ENCODE measurements at places on chromosomes 2 and 18.

DNA sequence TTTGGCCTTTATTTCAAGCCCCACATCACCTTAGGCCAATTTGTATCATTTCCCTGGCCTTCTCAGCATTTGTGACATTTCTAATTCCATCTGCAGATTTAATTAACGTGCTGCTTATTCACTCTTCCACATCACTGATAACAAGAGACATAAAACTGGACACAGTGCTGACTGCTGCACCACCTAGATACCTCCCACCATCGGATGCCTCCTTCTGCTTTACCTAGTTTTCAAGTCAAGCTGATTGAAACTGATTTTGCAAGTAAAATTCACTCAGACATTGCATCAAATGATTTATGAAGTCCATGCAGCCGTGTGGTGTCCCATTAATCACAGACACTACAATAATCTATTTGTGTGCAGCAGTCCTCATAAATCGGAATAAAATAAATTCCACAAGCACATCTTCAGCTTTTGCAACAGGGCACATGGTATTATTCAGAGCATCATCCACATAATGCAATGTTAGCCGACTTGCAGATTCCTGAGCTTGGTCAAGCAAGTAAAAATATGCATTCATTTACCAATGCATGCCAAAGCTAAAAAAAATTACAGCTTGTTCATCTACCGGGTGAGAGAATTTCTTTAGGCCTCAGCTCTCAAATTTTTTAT is 15.9 kb upstream of the CRIM1 start:
- no peak for DNase-seq

GRCh38 chr2:101884423-101884822 is 107.3 kb upstream of the IL1R2 start:
- DNase-seq, result no peak

GRCh38 chr2:206824993-206825392 is 59.6 kb downstream of the FASTKD2 start:
- DNase-seq, result no peak

- no peak for DNase-seq
Observed at GRCh38 chr2:233241803-233242202, 9.7 kb upstream of the ATG16L1 start.

GRCh38 chr2:121810959-121811853 is 55.8 kb downstream of the TSN start:
- DNase-seq, result no peak

GRCh38 chr2:141959016-141959415 is 171.8 kb downstream of the LRP1B start:
- no peak for DNase-seq

GRCh38 chr18:59132810-59133465 is 6.7 kb upstream of the SEC11C start:
- DNase-seq, result no peak

DNA sequence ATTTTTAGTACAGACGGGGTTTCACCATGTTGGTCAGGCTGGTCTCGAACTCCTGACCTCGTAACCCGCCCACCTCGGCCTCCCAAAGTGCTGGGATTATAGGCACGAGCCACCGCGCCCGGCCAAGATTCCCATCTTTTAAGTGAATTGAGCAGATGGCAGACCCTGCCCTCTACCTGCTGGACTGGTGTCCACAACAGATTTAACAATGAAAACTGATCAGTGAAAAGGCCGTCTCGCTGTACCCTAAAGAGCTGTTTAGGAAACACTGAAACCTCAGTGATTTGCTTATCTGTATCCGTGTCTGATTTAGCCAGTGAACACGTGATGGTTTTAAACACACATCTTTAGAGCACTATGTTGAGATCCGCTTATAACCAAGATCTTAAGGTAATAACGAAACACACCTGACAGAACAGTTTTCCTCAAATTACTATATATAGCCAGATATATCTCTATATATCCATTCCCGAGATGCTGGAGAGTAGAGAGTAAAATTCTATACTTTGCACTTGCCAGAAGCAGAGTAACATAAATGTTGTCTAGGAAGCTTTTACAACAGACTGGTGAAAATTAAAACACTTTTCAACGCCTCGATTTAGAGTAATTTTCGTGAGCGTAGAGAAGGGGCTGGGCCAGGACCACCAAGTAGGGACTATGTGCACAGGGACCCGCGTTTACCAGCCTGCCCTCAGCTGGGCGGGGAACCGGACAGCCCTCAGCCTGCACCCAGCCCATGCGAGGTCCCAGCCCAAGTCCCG is 594 bp downstream of the FAM161A start:
- no peak for DNase-seq

DNA sequence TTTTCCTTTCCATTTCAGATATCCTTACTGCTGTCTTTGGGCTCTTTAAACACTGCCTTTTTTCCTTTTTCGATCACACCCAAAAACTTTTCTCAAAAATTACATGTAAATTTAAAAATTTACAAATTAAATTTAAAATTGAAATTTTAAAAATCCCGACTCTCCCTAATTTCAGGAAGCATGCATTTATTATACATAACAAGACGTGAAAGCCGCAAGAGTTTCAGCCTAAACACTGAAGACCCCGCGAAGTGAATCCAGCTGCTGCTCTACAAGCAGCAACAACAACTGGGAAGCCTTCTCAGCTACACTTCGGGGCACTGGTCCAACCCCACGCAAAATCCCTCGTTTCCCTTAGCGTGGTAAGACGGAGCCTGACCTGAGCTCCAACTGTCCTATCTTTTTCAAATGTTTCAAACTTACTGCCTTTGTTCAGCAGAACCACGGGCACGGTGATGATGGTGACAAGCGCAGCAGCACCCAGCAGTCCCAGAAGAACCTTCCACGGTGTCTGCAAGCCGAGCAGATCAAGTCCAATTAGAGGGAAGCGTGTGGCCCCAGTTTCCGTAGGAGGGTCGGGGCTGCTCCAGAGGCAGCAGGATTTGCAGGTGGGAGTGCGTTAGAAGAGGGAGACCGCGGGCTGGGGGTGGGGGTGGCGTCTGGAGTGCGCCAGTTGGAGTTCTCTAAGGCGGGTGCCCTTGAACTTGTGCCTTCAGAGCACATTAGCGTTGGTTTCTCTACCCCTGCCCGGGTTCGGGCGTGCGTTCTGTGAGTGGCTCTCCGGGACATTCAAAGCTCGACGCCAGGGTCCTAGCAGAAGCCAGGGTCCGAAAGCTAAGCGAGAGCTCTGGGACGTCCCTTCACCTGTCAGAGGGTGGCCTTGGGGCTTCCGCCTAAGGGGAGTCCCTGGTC is 783 bp downstream of the DPP4 start:
- DNase-seq, result no peak

GRCh38 chr2:174450021-174450816 is 36.6 kb downstream of the GPR155 start:
- no peak for DNase-seq

- DNase-seq, result peak; percentile 55
Observed at GRCh38 chr2:85707304-85707703, 13.1 kb downstream of the GNLY start.

All from stimulated activated CD8-positive, alpha-beta memory T cell treated with anti-CD3 and anti-CD28 coated beads, Interleukin-12 subunit alpha, Interleukin-12 subunit beta, amount 100 ng/mL, for 1 hour (primary cell).